ENCODE measurements at places on chromosomes 11 and 22. TPM values are rescaled to one million over a fixed set of nuclear protein-coding genes. Genes with fewer than 3 reads are reported as not detected.

The CERK gene
- 37.4 TPM for total RNA-seq

GRCh38 chr11:116976941-116977570 lies 121.2 kb downstream of the SIK3 start:
- no peaks in the 10 kb centered on the region for H3K27me3 ChIP-seq
- no peak overlapping the region for H3K27ac ChIP-seq
- H3K4me1 ChIP-seq, result no peaks in the 10 kb centered on the region
- no peaks in the 10 kb centered on the region for H3K36me3 ChIP-seq

DNA sequence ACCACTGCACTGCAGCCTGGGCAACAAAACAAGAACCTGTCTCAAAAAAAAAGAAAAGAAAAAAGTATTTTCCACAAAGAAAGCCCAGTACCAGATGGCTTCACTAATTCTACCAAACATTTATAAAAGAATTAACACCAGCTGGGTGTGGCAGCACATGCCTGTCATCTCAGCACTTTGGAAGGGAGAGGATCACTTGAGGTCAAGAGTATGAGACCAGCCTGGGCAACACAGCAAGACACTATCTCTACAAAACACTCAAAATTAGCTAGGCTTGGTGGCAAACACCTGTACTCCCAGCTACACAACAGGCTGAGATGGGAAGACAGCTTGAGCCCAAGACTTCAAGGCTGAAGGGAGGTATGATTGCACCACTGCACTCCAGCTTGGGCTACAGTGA lies 20.1 kb downstream of the RSF1 start:
- no peak overlapping the region for H3K4me3 ChIP-seq
- H3K27me3 ChIP-seq, result no peaks in the 10 kb centered on the region
- H3K4me1 ChIP-seq, result no peaks in the 10 kb centered on the region
- H3K36me3 ChIP-seq, result no peaks in the 10 kb centered on the region
- no peak overlapping the region for H3K27ac ChIP-seq

DNA sequence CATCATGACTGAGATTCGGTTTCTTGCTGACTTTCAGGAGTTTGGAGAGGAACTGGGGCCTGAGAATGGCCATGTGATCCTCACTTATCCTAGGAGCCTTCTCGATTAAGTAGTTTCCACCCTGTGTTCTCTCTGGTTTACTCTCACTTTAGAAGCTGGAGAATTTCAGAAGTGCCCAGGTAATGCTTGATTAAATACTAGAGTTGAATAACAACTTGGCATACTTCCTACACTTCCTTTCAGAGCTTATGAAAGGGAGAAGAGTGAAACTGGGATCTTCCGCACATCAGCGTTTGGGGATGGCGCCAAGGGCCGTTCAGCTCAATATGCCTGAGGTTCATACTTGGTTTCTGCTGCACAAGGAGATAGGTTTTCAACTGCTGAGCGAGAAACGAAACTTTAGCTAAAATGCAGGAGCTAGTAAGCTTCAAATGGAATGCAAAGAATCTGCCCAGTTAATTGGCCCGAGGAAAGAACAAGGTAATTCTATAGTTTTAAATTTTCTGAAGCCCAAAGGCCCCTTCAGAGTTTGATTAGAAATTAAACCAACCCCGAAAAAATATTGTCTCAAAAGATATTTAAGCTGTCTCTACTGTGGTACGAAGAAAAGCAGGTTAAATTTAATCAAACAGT lies 823 bp upstream of the MUC15 start:
- no peaks in the 10 kb centered on the region for H3K4me1 ChIP-seq
- H3K27me3 ChIP-seq, result no peaks in the 10 kb centered on the region
- H3K36me3 ChIP-seq, result no peaks in the 10 kb centered on the region
- DNase-seq, result no peak

The SLCO2B1 gene
- total RNA-seq, result 20.9 TPM
